ENCODE measurements at places on chromosomes 7 and 10. TPM values are rescaled to one million over a fixed set of nuclear protein-coding genes. Genes with fewer than 3 reads are reported as not detected.

DNA sequence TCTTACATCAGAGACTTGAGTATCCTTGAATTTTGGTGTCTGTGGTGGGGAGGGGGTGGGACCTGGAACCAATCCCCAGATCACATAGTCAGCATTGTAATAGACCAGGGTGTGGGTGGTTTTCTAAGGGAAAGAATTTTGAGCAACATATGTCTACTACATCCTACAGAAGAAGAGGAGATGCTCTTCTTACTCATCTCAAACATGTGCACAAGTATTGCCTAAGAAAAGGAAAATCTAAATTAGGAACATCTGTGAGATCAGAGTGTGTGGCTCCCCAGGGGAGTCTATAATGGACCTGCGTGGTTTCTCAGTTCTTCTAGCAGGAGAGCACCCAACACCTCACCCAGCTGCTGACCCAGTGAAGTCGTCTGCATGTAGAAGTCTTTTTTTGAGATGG, 148.8 kb downstream of the CCDC3 start:
- no peak for DNase-seq

Gene AKR1D1
- not detected for total RNA-seq

GRCh38 chr10:69639291-69640195, 9.5 kb downstream of the FAM241B start:
- peak; percentile 67 for DNase-seq

DNA sequence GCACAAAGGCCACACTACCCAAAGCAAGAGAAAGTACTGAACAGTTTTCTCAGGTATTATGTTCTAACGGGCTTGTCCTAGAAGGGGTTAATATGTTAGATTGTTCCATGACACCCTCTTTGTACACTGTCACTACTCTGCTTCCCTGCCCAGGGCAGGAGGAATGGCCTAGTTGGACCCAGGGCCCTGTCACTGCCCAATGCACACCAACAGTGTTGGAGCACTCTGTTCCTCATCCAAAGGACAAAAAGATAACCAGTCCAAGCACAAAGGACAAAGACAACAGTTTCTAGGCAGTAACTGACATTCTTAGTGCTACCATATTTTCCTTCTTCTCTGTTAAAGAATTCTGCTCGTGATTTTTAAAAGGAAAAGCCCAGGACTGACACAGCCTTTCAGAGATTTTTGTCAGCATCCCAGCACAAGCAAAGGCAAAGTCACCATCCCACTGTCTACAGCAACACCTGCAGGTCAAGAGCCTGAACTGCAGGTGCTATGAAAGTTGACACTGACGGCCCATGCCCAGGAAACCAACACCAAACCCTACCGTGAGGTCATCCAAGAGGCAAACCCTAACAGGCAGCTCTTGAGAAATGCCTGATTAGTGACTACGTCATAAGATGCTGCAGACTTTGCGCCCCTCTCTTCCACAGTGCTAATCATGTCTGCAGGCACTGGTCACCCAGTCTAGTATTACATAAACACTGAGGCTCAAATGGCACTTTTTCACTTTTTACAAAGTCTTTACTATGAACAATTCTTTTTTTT, 13.2 kb downstream of the NUDCD3 start:
- peak; percentile 49 for DNase-seq

Gene OR2A5
- total RNA-seq, result not detected

DNA sequence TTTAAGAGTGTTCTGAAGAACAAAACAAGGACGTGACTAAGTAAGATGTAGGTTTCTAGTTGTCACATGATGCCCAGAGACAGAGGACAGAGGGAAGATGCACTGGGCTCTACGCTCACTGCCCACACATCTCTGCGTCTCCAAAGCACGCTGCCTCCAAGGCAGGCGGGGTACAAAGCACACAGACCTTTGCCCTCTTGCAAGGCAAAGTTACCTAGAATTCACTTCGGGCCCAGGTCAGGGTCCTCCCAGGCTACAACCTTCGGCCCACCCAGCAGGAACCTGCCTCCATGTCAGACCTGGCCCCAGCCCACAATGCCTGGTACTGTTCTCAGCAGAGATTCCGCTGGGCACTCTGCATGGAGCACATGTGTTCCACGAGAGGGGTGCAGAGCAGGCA, 26.5 kb downstream of the GRB10 start:
- DNase-seq, result no peak

GRCh38 chr7:71633551-71634008, 501.6 kb downstream of the GALNT17 start:
- no peak for DNase-seq

Gene GPR15LG
- total RNA-seq, result not detected

DNA sequence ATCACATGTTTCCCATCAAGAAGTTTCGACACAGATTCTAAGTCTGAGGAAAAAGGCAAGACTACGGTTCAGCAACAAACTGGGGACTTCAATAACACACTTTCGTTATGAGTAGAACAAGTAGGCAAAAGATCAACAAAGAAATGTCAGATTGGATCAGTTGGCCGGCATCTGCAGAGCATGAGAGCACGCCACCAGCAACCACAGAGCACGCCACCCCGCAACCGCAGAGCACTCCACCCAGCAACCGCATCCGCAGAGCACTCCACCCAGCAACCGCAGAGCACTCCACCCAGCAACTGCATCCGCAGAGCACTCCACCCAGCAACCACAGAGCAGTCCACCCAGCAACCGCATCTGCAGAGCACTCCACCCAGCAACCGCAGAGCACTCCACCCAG, 89.7 kb upstream of the FAM20C start:
- no peak for DNase-seq

DNA sequence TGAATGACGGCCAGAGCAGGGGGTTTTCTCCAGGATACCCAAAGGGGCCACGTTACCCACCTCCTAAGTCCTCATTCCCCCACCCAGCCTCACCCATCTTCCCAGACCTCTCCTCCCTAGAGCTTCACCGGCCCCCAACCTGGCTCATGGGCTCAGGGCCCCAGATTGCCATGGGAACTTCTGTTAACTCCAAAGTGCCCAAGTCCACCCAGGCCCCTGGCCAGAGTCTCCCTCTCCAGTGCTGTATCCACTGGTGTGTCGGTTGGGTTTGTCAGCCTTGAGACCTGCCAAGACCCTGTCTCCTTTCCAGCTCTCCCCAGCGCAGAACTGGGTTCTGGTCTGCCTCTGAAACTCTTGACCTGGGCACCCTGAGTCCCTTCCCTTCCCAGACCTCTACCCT, 37.1 kb upstream of the ZMIZ2 start:
- no peak for DNase-seq

DNA sequence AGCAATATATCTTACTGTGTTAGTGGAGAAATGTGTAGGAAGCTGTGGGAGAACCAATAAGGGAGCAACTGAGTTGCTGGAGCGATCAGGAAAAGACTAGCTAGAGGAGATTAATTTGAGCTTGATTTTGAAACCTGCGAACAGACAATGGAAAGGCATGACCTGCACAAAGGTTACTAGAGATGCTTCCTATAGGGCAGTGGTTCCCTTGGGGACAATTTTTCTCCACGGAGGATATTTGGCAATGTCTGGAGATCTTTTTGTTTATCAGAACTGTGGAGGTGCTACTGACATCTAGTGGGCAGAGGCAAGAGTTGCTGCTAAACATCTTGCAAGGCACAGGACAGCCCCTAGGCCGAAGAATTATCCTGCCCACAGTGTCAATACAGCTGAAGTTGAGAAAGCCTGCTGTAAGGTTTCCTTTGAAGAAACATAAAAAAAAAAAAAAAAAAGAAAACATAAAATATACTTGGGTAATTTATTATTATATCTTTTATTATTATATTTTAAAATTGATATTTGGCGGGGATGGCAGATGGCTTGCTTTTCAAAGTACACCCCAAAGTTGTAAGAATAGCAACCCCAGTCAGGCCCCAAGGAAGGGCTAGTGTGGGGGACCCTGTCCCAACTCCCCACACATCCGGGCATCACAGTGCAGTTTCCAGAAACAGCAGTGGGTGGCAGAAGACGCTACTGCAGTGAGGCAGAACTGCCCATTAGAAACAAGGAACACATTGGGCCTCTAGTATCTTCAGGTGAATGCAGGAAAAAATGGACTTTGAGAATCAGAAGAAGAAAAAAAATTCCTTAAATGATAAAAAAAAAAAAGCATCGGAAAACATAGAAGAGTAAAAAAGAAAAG, 481.6 kb downstream of the SH2D4B start:
- no peak for DNase-seq

Gene FGL2
- total RNA-seq, result 4.8 TPM

Gene ZFYVE27
- 9.8 TPM for total RNA-seq

DNA sequence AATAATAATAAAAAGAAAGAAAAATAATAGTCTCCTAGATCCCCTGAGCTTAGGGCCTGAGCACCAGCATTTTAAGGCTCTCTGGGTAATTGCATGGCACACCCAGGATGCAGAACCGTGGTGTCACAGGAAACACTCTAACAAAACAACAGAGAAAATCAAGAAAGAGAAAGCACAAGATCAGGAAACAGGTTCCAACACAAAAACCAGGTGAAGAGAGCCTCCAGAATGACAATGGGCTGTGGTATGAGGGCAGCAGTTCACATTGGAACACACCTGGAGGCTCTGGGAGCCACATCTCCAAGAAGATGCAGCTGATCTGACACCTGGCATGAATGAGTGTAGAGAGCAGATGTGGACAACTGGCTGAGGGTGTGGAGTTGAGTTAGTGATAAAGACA, 7.1 kb downstream of the MMRN2 start:
- no peak for DNase-seq

DNA sequence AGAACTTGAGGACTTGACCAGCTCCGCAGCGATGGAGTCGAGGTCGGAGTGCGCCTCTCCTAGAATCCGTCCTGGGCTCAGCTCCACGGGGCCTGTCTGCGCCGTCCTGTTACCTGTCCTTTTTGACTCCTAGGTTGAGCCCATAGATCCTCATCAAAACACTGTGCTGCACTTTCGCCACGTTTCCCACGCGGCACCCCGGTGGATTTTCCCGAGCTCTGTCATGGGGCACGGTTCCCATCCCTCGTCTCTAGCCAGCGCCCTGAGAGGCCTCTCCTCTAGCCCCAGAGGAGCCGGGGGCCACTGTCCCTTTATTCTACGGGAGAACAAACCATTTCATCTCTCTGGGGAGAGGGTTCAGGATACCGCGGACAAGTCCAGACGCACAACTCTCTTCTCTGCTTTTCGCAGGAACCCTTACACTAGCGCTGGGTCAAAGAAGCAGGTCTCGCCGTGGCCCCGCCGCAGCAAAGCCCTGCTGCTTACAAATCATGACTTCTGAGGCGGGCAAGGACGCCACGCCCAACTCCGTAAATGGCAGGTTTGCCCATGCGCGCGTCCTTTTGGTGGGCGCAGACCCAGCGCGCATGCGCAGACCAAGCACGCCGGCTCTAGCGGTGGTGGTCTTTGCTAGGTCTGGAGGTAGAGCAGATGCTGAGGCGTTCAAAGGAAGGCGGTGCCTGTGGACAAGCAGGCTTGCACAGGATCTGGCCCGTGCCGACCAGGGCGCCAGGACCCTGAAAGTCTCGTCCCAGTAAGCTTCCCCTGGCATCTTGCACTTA, 10.3 kb upstream of the ANKRD7 start:
- peak; percentile 74 for DNase-seq

- DNase-seq, result no peak
These were observed 758.9 kb downstream of the GRM8 start for GRCh38 chr7:126493801-126494200.

Gene SNX8
- total RNA-seq, result 25.1 TPM

Gene CALHM3
- total RNA-seq, result not detected

Gene GIMAP8
- total RNA-seq, result 11.9 TPM

GRCh38 chr10:24465124-24465874, 256.4 kb downstream of the KIAA1217 start:
- no peak for DNase-seq

DNA sequence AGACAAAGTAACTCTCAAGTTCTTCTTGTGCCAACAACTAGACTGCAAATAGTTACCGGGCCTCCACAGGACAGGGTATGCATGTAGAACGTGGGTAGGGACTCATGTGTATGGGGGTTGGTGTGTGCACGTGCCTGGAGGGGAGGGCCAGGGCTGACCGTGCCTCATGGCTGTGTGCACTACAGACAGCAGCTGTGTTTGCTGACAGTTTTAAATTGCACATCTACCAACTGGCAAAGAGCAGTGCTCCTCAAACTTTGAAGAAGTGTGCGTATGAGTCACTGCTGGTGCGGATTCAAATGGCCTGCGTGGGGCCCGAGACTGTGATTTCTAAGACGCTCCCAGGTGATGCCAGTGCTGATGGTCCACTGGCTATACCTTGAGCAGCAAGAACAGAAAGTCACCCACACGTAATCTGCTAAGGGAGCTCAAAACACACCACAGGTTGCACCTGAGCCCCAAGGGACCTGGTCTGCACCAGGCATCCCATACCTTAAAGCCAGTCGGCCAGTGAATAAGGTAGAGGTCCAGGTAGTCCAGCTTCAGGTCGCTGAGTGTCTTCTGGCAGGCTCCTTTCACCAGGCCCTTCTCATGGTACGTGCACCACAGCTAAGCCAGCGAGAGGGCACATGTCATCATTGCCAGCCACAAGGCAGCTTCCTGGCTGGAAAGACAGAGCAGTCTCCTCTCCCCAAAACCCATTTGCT, 8.5 kb downstream of the AKR1B1 start:
- no peak for DNase-seq

GRCh38 chr10:15898046-15898445, 37.7 kb upstream of the MINDY3 start:
- DNase-seq, result no peak

DNA sequence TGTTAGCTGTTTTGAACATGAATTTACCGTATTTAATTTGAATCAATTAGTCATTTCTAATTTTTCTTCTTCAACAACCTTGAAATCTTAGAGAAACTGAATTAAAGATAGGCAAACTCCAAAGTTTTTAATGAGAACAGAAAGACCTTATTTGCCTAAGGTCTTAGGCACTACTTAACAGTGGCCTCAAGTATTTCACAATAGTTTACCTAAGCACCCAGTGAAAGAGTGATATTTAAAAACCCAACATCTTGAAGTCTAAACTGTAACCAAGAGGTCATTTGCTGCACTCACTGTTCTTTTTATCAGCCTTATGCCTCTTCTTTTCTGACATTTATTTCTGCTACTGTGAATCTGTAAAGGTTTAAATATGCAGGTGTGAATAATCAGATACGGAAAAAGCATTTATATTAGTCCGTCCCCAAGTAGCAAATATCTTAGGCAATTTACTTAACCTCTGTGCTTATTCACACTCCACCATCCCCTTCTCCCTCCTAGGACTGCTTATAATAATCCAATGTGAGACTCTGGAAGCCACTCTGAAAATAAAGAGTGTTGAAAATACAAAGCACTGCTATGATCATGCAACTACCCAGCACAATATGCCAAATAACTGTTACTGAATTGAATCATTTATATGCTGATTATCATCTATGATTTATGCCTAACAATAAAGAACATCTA, 105.7 kb downstream of the ELAPOR2 start:
- no peak for DNase-seq

Gene EPO
- total RNA-seq, result not detected

- no peak for DNase-seq
These were observed 64.3 kb downstream of the RGS10 start for GRCh38 chr10:119478111-119478802.

GRCh38 chr10:98031440-98031839, 1.0 kb upstream of the CRTAC1 start:
- no peak for DNase-seq

Gene EBF3
- 8.5 TPM for total RNA-seq

Gene GBX1
- not detected for total RNA-seq

DNA sequence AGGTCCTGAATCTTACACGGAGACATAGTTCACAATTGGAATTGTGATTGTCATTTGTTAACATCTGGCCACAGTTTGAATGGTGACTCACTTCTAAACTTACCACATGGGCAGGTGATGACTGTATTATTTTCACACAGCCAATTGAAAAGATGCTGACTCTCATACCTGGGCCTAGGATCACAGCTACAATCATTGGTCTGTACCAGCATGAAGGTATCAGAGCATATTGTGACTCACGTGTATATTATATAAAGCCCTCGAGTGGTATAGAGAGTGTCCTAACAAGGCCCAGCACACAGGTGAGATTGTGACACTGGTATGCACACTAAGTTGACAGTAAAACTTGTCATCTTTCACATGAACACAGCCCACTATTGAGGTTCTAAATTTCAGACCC, 9.4 kb upstream of the ZNF107 start:
- DNase-seq, result no peak
